CD4-positive, alpha-beta T cell treated with Interleukin-15 for 4 hours (primary cell): ENCODE measurements at places on chromosomes 11 and 22.

DNA sequence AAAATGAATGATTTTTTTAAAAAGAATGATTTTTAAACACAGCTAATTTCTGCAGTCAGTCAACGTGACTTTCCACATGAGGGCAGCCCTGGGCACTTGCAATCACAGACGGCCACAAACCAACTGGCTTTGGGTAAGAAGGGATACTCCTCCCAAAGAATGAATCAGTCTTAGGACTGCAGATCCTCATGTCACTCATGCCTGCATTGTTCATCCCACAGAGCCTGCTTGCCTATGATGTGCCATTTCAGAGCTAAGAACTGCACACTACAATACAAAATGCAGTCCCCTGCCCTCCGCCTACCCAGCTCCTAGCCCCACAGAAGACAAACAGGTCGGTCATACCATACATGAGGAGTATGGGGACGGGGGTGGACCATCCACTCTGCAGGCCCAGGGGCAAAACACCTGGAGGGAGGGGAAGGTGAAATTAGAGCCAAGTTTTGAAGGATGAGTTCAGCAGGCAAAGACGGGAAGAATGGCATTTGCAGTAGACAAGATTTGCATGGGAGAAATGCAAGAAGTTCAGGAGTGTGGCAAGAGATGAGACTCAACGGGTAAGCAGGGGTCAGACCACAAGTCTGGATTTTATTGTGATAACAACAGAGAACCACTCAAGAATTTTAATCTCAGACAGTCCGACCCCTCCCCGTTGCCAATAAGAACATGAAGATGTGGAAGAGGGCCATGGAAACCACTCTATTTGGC, 24.7 kb downstream of the PACSIN2 start:
- no peak for DNase-seq

- DNase-seq = no peak
Observed at GRCh38 chr11:1669546-1670218, 27.3 kb upstream of the KRTAP5-6 start.

DNA sequence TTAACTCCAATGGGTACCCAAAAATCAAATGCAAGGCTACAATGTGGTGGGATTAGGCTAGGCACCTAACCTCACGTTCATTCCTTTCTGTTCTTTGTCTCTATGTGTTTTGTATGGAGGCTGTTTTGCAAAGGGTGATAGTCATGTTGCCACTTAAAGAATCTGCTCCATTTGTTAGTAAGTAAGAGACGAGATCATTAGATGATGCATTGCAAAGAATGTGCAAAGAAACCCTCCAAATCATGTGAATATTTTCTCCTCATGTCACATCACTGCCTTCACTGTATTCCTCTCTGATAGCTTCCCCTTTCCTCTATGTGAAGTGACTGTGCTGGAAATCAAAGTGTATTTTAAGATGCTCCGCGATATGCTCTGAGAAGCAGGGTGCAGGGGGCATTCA, 11.9 kb downstream of the SYT13 start:
- no peak for DNase-seq

DNA sequence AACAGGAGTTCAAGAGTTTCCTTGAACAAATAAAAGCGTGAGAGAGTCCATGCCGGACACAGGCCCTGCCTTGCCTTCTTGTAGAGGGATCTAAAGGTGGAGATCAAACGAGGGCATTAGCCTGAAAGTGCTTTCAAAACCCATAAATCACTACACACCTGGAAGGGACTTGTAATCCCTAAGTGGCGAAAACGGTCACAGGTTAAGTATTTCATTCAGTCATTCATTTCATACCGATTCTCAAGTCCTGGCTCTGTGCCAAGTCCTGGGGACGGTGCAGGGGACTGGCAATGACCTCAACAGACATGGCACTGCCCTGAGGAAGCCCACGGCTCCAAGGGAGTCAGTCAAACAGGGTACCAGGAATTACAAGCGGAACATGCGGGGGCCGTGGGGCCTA, 26.6 kb downstream of the ELFN2 start:
- DNase-seq = no peak

DNA sequence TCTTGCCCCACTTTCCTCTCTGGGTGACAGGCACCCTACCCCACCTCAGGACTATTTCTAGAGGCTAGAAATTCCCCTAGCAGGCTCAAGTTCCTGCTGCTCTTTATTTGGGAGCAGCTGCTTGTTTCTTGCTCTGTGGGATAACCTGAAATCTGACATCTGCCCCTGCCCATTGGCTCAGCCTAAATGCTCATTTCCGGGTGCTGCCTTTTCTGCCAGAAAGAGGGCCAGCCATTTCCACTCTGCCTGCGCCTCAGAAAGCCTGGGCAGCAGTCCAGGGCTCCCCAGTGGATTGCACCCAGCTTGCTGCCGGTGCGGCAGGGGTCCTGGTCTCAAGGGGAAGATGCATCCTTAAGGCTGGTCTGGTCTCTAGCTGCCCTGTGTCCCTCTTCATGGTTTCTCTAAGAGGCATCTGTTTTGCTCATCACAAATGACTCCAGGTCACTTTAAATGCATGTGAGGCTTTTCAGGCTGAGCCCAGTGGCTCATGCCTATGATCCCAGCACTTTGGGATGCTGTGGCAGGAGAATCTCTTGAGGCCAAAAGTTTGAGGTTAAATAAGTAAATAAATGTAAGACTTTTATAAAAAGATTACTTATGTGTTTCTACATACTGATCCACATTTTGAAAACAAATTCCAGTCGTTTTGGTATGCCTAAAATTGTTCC, 10.3 kb upstream of the PNPLA5 start:
- DNase-seq = no peak

GRCh38 chr11:100961633-100962032, 168.0 kb downstream of the PGR start:
- no peak for DNase-seq

GRCh38 chr11:841981-842369, 354 bp downstream of the POLR2L start:
- no peak for DNase-seq

DNA sequence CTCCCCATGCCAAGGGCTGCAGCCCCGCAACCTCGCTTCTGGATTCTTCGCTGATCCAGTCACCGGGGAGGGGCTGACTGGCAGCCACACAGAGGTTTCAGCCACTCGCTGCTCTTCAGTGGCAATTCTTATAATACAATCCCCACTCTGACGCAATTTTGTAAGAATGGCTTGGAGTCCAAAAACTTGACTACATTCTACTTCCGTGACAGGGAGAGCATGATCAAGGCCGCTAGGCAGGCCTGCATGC, 14.9 kb downstream of the PPM1F start:
- no peak for DNase-seq

DNA sequence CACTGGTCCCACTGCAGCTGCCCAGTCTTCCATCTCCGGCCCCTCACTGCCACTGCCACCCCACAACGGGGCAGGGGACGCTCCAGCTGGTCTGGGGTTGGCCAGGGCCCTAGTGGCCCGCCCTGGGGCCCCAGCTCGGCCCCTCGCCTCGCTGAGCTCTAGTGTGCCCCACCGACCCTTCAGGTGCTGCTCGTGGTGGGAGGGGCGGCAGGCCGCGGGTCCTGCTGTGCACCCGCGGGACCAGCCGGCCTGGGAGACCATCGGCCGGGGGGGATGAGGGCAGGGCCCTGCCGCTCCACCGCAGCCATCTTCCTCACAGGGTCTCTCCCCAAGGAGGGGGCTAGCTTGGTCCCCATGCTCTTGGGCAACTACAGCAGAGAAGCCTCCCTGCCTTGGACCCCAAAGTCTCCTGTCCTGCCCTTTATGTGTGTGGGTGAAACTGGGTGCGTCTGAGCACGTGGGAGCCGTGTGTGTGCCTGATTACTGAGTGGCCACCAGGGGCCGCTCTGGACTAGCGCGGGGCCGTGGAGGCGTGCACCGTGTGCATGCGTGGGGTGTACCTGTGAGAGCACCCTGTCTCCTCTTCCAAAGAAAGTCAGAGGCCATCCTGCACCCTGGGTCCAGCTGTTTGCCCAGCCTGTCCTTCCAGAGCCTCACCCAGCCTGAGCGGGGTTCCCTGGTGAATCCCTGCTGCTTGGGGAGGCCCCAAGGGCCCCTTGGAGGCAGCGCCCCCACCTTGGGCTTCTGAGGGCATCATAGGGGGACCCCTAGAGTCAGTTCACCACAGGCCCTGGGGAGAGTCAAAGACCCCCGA, 6.0 kb upstream of the ACR start:
- DNase-seq = peak; percentile 61

- peak; percentile 12 for DNase-seq
Observed at GRCh38 chr11:69915501-69916250, 96.5 kb upstream of the FGF3 start.

- no peak for DNase-seq
Observed at GRCh38 chr22:31143537-31143936, 3.2 kb upstream of the PLA2G3 start.

DNA sequence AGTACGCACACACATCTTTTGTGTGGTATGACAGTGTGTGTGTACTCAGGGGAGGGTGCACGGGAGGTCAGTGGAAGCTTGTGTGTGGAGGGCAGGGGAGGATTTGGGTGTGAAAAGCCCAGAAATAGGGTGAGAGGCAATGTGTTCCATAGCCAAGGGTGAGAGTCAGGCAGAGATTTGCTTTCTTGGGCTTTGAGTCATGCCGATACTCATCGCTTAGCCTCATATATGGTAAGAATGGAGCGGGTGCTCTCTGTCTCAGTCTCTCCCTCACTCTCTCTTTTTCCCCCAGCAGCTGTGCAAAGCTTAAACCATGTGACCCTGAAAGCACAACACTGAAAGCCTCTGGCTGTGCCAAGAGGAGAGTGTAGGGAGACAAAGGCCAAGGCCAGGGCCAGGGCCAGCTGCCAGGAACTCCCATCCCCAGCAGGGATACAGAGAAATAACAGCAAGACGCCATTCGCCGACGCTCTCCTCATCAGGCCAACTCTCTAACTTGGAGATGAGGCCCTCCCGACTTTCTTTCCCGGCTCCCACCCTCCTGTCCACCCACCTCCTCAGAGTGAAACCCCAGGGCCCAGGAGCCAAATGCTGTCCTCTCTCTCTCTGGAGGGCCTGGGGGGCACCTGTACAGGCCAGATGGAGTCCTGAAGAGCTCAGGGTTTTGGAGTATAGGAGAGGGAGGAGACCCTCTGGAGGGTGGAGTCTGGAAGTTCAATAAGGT, 20.3 kb upstream of the MICAL3 start:
- DNase-seq = no peak

DNA sequence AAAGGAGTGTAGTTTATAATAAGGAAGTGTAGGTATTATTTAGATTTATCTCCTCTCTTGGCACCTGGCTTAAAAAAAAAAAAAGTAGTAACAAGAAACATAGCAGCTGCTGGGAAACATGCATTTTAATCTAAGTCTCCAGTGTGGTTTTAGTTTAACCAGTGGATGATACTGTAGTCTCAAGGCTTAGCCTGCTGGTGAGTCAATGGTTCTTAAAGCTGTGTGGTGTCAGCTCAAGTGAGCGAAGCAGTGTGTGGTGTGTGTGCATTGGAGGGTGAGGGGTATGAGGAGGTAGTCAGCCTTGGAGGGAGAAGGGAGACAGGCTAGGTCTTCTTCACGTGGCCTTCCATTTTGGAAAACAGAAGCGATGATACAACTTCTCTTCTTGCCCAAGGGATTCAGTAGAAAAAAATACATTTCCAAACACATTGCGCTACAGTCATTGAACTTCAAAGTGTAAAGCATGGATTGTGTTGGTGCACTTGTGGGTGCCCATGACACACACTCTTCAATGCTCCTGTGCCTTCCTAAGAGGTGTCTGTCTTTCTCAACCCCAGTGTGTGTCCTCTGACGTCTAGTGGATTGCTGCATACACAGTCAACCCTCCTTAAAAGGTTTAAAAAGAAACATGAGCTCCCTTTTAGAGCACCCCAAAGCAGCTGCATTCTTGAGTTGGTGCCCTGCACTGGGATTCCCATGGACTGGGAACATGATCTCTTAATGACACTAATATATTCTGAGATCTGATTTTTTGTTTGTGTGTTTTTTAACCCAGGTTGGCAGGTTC, 40.1 kb downstream of the ZBTB16 start:
- DNase-seq = no peak

- no peak for DNase-seq
Observed at GRCh38 chr11:126219547-126219946, 8.0 kb downstream of the FAM118B start.

GRCh38 chr11:57230316-57230715, 6.7 kb downstream of the APLNR start:
- no peak for DNase-seq

DNA sequence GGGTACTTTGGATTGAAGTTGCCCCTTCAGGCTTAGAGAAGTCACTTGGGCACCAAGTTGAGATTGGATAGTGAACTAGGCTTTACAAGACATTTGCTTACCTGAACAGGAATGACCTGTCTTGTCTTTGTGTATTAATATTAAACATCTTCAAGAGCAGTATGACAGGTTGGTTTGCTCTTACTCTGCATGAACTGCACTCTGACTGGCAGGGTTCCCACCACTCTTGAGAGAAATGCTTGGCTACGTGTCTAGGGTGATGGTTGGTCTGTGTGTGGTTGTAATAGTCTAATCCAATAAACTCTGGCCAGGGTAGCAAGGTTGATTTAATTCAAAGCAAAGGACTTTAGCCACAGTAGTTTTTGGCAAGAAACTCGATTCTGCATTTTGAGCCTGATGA, 20.1 kb upstream of the SPTBN2 start:
- DNase-seq = no peak

GRCh38 chr22:46220921-46221320, 29.2 kb downstream of the CDPF1 start:
- DNase-seq = no peak

GRCh38 chr11:17209939-17210245, 2.1 kb upstream of the PIK3C2A start:
- DNase-seq = no peak

- no peak for DNase-seq
Observed at GRCh38 chr11:116180806-116181600, 591.8 kb downstream of the BUD13 start.

DNA sequence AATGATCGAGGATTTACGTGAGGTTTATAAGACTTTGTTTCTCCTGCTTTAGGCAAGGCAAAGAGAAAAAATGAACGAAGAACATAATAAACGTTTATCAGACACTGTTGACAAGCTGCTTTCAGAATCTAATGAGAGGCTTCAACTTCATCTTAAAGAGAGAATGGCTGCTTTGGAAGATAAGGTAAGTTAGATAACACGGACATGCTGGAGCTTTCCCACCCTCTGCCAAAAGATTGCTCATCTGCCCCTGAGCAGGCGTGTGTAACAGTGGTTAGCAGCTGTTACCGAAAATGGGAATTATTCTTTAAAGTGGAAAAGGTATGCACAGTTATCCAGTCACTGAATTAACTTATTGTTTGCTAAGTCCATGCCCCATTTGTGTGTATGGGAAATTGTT, 62.8 kb upstream of the CTTN start:
- DNase-seq = no peak

GRCh38 chr11:65411681-65412070, 10.9 kb upstream of the NEAT1 start:
- no peak for DNase-seq

- no peak for DNase-seq
Observed at GRCh38 chr11:26219183-26220117, 112.5 kb upstream of the ANO3 start.
